ENCODE measurements at places on chromosomes 4 and X. TPM values are rescaled to one million over a fixed set of nuclear protein-coding genes. Genes with fewer than 3 reads are reported as not detected.
A peak's percentile ranks its signal among the peaks of the same experiment; 100 is the strongest.

The GLUD2 gene
- total RNA-seq: 0.35 TPM

The XK gene
- not detected for total RNA-seq

The ZGRF1 gene
- 32.5 TPM for total RNA-seq

The GPM6B gene
- total RNA-seq: 89.5 TPM

The NAT8L gene
- total RNA-seq: 1.5 TPM

The SSX1 gene
- total RNA-seq: not detected

DNA sequence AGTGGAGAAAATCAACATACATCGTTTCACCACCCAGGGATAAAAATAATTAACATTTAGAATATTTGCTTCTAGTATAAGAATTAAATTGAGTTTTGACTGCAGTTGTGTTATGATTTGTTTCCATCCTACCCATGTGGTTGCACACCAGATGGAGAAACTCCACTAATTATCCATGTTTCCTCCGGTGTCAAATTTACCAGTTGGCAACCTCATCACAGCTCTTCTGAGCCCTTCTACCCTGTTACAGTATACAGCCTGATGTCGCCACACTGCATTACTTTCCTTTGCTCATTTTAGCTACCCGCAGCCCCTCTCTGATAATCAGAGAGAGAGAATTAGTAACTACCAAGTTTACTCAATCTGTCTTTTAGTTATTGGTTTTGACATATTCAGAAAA is 411.2 kb downstream of the DTHD1 start:
- DNase-seq: peak; percentile 28

DNA sequence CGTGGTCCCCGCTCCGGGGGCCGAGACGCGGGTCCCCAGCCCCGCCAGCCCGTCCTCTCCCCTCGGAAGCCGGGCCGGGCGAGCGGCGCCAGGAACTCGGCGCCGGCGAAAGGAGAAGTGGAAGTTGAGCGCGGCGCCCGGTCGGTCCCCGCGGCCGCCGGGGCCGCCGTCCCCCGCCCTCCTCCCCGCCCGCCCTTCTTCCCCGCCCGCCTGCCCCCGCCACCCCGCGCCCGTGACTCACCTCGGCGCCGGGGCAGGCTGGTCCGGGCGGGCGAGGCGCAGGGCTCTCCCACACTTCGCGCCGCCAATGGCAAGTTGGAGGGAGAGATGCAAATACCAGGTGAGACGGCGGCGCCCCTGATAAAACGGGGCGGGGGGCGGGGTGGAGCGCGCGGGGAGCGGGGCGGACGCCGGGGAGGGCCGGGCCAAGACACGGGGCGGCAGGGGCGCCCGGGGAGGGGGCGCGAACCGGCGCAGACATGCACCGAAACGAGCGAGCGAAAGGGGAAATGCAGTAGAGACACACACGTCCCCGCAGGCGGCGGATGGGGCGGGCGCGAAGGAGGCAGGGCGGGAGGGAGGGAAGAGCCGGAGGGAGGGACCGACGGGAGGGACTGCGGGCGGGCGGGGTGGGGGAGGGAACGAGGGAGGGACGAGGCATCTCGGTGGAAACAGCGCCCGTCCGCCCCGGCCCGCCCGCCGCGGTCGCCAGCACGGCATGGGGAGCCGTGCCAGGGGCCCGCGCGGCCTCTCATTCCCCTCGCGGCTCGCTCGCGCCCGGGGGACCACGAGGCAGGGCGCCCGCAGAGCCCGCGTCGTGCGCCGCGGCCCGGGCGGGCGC is at the start of gene ELF4:
TSS of gene ELF4 (minus strand) at position 119 of the 841 bp plus-strand sequence. CDS start 29,167 bp downstream, outside the sequence.
- DNase-seq: no peak

- DNase-seq: no peak
Observed at GRCh38 chr4:85177092-85177491, 210.6 kb upstream of the WDFY3 start.

- no peak for DNase-seq
Observed at GRCh38 chr4:42159271-42160001, 7.0 kb upstream of the BEND4 start.

- no peak for DNase-seq
Observed at GRCh38 chr4:948101-948935, 16.1 kb downstream of the TMEM175 start.

DNA sequence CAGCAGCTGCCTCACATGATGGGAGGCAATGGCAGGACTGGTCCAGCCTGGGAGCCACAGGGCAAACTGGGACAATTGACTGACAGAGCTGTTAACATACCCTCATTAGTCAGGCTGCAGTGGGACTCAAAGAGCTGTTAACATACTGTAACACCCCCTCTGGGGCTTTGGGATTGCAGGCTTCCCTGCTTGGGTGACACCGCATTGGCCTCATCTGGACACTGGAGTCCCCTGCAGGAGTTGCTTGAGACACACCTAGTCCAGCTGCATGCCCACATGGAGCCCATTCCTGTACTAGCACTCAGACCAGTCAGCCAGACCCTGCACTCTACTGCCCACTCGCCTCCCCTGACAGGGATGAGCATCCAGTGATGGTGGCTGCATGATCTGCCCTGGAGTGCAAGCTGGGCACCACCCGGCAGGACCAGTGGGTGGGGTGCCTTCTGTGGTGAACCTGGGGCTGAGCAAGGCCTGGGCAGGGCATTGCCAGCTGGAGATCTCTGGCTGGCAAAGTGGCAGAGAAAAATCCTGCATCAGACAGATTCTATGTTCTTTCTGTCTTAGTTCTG is 138.8 kb downstream of the DTHD1 start:
- DNase-seq: no peak

DNA sequence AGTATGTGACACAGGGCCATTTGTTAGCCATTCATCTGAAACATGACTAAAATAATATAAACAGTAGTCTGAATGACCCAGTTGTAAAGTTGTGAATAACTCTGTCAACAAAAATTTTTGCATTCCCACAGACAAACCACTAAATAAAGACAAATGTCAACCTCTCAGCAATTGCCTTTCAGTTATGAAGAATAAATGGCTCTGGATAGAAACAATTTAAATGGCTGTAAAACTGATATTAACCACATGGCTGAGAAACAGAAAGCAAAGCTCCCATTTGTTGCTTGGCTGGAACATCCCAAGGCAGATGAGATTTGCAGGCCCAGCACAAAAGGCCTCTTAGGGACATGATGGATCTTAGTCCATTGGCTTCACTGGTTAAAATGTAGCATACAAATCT is 296.3 kb downstream of the GALNTL6 start:
- peak; percentile 15 for DNase-seq

DNA sequence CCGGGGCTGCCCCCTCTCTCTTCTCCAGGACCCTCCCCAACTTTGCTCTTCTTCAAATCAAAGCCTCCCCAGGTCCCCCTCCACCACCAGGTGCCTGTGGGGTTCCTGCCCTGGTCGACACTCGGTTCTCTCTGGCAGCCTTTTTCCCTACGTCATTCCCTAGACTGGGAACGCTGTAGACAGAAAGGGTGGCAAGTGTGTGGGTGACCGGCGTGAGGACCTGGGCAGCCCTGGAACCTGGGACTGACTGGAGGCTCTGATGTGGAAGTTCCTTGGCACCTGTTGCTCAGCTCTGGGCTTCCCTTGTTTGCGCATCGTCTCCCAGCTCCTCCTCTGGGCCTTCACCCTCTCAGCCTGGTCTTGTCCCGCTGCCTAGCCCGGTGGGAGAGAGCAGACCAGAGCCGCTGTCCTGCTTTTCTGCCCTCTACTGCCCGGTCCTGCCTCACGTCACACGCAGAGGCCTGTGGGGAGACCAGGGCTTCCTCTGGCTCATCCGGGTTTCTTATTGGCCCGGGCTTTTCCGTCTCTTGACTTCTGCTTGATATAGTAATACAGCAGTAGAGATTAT is 1.3 kb downstream of the TACC3 start:
- DNase-seq: no peak

DNA sequence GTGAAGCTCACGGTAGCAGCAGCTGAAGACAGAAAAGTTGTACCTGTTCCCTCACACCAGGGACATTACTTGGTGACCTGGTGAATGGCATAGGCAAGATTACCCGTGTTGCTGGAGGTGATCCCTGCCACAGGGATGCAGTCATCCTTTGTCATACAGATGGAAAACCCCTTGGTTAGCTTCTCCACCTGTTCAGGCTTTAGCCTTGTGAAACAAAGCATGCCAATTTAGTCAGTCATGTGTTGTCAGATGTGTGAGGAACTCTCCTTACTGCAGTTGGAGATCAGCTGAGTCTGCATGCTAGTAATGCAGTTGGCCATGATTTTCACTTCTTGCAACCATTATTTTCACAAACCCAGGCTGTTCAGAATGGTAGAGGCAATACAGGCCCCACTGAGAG is 41.0 kb downstream of the AMELX start:
- DNase-seq: peak; percentile 17

- no peak for DNase-seq
Observed at GRCh38 chrX:116378961-116379360, 57.4 kb upstream of the SLC6A14 start.

DNA sequence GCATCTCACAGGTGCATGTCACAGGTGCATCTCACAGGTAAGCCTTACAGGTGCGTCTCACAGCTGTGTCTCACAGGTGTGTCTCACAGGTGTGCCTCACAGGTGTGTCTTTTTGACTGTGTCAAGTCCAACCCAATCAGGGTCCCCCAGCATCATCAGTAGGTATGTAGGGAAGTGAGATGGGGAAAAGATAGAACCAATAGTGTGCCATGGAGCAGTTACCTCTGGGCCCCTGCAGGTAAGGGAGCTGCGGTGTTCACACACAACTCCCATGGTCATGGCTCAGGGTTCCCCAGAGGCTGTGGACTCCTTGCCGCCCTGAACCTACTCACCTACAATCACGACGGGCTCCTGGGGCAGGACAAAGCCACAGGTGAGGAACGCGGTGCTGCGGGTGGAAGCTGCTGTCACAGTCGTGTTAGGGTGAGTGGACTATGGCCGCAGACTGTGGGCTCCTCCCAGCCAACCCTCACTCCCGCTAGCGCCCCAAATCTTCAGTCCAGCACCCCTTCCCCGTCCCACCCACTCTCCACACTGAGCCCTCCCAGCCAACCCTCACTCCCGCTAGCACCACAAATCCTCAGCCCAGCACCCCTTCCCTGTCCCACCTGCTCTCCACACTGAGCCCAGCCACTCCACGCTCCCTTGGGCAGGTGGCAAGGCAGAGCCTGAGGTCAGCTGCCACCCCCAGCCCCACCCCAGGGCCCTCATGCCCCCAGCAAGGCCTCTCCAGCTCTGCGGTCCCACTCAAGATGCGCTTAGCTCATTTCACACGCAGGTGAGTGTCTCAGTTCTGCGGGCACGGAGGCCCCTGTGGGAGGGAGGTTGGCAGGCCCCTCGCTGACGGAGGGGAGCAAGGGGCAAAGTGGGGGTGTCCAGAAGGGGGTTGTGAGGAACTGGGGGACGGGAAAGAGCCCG is 2.1 kb upstream of the PDE6B start:
- no peak for DNase-seq

GRCh38 chrX:17009856-17010625 is 63.6 kb downstream of the REPS2 start:
- DNase-seq: no peak

GRCh38 chr4:110970642-110971041 is 347.8 kb upstream of the PITX2 start:
- DNase-seq: peak; percentile 38

GRCh38 chr4:28378109-28378830 is 1517.6 kb downstream of the STIM2 start:
- no peak for DNase-seq

DNA sequence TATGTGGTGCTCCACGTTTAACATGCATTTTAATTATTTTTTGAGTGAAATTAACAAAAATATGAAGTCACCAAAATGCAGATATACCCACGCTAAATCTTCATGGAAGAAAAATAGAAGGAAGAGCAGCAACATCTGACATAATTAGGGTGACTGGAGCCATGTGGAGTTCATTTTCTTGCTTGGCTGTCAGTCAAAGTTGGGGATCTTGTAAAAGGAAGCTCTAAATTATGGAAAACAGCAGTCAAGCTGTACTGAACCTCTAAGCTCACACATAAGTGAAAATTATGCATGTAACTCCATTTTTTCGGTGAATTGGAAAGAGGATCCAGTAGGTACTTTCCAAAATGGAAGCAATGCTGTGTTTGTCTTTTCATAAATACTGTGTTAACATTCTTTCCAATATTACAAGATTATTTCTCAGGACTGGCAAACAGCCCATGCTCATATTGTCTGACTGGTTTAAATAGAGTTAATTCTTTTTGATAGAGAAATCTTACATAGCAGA is 9.7 kb upstream of the PDGFC start:
- no peak for DNase-seq

DNA sequence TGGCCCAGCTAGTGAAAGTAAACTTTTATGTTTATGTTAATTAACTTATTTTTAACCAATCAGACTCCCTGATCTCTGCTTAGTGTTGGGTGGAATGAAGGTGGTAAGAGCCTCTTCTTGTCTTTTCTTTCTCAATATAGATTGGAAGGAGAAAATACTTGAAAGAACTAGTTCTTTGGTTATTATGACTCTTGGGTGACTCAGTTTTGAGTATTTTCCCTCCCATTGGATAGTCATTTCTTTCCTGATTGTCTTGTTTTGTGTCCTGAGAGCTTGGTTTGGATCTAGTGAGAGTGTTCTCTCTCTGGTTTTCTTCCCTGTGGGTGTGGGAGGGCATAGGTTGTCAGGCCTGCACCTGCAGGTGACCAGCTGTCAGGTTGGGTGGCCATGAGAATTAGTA is 172.0 kb upstream of the GLRA2 start:
- no peak for DNase-seq

DNA sequence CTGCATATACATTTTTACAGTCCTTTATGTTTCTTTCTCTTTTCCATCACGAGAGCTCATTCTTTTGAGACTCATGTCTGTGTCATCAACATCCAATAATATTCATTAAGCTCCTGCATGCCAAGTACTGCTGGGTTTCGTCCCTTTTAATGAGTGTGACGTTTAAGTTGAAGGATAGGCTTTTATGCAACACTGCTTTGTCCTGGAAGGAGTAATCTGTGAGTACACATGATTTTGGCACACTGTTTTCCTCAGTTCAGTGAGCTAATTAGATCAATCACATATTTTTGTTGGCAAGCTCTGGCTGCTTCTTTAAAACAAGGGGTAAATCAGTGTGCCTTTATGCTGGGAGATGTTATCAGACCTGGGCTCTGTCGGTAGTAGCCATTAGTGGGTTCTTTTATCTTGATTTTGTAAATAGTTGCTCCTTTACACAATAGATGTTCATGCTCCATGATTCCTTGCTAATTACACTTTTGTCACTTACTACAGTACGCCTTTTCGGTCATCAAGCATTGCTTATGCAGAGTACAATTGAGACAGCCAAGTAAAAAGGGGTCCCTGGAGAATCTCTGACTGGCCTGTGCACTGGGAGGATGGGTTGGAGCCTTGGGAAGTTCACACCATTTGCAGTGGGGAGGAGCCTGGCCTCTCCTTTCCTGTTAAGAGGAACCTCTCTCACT is 132.6 kb downstream of the FHIP1A start:
- DNase-seq: no peak

DNA sequence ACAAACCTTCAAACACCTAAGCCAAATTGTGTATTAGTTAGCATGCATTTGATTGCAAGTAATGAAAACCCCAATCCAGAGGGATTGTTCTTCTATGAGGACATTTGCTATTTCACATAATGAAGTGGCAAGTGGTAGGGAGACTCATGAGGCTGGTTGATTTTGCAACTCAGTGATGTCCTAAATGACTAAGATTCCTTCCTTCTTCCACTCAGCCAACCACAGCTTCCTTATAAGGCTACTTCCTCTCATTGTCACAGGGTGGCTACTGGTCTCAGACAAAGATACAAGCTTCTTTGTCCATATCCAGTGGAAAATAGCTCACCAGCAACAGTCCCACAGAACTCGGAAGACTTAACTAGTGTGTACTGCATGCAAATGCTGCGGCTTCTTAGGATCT is 5.3 kb upstream of the OTC start:
- DNase-seq: no peak

Data from SJCRH30 (cell line).